ENCODE measurements at places on chromosomes 2 and 18. TPM values are rescaled to one million over a fixed set of nuclear protein-coding genes. Genes with fewer than 3 reads are reported as not detected.

Gene ANKRD36B
- 32.1 TPM for total RNA-seq

- no peak for DNase-seq
These were observed 291.8 kb upstream of the CHAC2 start for GRCh38 chr2:53475766-53476165.

- DNase-seq = no peak
These were observed 92.7 kb downstream of the XRCC5 start for GRCh38 chr2:216201692-216202306.

Gene C2orf66
- total RNA-seq = not detected

DNA sequence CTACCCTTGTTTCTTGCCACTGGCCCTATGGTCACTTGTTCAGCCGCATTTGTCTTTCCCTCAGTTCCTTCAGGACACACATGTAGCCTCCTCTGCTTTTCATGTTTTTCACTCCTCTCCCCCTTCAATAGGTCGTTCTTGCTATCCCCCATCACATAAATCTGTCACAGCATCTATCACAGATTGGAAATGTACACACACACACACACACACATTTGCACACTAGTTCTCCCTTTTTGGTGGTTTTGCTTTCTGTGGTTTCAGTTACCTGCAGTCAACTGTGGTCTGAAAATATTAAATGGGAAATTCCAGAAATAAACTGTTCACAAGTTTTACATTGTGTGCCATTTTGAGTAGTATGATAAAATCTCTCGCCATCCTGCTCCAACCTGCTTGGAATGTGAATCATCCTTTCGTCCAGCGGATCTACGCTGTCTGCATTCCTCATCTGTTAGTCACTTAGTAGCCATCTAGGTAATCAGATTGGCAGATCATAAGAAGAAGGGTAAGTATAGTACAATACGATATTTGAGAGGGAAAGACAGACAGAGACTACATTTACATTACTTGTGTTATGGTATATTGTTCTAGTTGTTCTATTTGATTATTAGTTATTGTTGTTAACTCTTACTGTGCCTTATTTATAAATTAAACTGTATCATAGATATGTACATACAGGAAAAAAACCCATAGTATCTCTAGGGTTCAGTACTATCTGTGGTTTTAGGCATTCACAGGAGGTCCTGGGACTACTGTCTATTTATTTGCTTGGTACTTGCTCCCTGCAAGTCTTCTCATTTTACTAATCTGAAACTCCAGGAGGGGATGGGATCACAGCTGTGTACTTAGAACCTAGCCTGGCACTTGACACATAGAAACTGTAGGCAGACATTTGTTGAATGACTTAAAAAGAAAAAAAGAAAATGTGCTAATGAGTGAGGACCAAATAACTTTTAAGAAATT is 86.1 kb upstream of the PNPT1 start:
- DNase-seq = no peak

Gene MBD5
- total RNA-seq = 84.3 TPM

GRCh38 chr2:120884472-120885290 is 149.0 kb downstream of the GLI2 start:
- no peak for DNase-seq

Gene DUSP11
- 37.1 TPM for total RNA-seq

Gene LGALSL
- 13.0 TPM for total RNA-seq

DNA sequence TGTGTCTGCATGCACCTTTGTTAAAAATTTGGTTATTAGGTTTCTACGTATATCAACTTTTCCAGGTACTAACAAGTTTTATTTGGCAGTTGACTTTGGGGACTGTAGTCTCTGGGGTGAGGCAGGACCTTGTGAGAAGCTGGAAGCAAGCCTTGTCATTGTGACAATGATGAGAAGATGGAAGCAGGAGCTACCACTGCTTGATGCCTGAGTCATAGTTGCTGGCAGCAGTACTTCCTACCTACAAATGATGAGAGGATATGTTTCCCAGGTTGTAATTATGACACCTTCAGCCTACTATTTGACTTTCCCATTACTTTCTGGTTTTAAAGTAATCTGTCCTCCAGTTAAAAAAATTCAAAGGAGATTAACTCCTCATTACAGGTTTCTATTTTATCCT is 516.3 kb downstream of the NRXN1 start:
- no peak for DNase-seq
